NCI-H1930 (cell line): ENCODE measurements at places on chromosomes 11 and 22.

DNA sequence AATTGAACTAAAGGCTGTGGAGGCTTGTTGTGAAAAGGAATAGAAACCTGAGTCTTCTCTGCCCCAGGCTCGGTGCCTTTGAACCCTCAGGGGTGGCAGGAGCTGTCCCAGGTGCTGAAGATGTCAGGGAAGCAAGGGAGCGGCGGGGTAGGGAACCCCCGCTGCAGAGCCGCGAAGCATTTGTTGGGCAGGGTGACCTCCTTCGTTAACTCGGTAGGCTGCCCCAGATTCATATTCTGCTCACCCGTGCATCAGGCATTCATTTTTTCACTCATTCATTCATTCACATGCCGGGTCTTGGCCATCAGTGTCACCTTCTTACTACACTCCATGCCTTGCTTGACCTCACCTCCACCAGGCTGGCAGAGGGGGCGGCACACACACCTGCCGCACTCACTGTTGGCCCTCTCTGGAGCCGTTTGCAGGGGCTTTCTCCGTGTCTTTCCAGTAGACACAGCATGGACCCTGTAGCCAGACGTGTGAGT, 618.9 kb downstream of the BRD1 start:
- no peak for DNase-seq

DNA sequence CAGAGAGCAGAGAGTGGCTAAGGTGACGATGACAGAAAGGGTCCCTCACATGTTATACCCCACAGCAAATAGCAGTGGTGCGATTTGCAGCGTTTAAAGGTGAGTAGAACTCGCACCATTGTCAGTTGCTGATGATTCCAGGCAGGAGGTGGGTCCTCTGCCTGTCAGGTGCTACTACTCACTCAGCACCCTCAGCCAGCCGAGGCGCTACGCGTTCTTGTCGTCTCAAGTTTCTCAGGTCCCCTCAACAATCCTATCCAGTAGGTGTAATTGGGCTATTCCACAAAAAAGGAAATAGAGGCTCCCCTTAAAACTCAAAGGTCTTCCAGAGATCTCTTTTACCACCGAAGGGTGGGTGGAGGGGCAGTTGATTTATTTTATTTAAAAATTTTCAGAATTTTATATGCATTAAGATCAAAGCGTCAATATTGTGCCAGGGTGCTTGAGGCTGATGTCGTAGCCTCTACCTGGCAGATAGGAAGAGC, 18.3 kb downstream of the ELF5 start:
- no peak for DNase-seq

- no peak for DNase-seq
Measured at GRCh38 chr11:117827521-117828511, 3.3 kb upstream of the FXYD2 start.

- no peak for DNase-seq
Measured at GRCh38 chr11:36447947-36448346, 62.1 kb downstream of the TRAF6 start.

DNA sequence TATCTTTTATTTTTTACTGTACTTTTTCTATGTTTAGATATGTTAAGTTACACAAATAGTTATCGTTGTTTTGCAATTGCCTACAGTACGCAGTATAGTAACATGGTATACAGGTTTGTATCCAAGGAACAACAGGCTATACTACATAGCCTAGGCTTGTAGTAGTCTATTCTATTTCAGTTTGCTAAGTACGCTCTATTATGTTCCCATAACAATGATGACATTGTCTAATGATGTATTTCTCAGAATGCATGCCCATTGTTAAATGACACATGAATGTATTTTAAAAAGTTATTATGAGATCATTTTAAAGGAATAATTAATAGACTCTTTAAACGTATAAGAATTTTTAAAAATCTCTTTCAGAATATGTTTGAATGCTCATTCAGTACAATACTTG, 696.7 kb upstream of the CCDC90B start:
- no peak for DNase-seq

- DNase-seq = no peak
Measured at GRCh38 chr11:66467756-66468155, 1.1 kb downstream of the PELI3 start.

DNA sequence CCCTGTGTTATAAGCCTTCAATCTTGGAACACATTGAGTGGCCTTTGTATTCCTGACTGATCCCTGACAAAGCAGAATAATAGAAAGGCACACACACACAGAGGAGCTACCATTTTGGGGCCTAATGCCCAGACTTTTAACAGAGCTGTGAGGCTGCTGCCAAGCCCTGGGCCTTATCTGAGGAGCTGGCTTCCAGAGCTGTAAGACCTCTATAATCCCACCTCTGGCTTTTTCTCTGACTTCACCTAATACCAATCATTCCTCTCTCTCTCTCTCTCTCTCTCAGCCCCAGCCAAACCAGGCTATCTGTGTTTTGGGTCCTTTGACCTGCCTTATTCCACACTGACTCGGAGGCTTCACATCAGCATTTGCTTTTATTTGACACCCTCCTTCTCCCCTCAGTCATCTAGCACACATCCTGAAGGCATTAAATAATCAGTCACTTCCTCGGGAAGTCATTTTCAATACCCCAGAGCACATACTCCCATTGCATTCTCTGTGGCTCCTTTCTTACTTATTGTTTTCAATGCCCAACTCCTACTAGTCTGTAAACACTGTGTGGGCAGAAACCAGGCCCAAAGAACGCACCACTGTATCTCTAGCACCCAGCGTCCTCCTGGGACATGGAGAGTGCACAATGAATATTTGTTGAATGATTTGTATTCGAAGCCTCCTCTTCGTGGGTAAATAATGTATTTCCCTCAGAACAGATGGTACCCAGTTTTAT, 21.2 kb upstream of the TRIM44 start:
- peak; percentile 54 for DNase-seq

DNA sequence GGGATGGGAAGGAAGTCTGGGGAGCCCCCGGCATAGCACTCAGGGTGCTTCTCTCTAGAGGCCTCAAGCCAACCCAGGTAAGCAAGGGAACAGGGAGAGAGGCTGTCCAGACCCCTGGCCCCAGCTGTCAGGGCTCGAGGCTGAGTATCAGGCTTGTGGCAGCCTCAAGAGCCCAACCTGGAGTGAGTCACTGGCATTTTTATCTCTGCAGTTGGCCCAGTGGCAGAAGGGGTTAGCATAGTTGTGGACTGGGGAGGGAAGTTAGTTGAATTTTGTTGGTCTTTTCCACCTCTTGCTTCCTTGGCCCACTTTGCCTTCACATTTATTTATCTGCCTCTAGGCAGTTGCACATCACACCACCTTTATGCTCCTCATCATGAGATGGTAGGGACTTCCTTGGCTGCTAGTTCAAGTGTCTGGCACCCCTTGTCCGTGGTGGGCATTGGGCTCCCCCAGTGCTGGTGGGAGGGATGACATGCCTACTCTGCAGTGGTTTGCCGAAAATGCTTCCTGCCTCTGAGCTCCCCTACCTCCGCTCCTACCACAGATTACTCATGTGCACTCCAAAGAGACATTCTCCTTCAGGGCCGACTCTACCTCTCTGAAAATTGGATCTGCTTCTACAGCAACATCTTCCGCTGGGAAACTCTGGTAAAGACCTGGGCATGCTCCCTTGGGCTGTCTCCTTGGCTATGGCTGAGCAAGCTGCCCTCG, 60.1 kb downstream of the SCN3B start:
- DNase-seq = no peak

GRCh38 chr22:46436595-46437175, 100.7 kb downstream of the CELSR1 start:
- no peak for DNase-seq

GRCh38 chr22:27088026-27088425, 430.6 kb downstream of the MIAT start:
- no peak for DNase-seq

DNA sequence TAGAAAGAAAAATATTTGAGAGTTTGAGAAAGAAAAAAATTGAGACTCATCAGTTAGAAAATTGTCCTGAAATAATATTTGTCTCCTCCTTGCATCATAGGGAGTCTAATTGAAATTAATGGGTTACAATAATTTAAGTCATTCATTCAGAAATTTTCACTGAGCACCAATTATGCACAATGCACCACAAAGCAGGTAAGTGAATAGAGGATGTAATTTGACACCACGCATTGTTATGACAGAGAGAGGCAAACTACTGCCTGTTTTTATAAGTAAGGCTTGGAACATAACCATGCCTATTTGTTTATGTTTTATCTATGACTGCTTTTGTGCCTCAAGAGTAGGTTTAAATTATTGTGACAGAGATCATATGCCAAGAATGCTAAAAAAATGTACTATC, 537.9 kb upstream of the FAT3 start:
- DNase-seq = peak; percentile 56

DNA sequence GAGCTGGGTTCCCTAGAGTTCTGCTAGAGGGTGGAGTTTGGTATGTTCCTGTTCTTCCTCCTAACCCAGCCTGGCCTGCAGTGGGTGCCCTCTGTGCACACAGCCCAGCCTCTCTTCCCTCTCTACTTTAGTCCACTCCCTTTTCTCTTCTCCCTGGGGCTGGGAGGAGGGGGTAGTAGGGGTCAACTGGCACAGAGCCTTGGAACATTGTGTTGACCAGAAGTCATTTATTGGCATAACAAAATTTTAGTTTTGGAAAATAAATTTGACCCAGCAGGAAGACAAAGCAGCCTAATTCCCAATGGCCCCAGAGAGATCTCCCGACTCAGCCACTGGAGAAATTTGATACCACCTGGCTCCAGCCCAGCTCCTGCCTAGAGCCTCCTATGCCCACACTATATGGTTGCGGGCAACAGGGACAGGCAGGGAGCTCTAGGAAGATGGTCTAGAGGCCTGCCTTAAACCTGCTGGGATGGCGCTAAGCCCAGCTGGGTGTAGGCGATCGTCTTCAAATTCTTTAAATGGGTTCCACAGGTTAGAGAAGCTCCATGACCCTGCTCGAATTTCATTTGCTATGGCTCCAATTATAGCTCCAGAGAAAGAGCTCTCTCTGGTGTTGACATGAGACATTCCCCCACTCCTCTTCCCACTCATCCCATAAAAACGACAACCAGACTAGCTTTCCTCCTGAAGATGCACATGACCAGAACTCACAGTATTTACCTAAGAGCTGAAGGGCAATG, 9.9 kb downstream of the PCSK7 start:
- no peak for DNase-seq

GRCh38 chr11:27161071-27161470, 120.5 kb downstream of the BBOX1 start:
- no peak for DNase-seq

- DNase-seq = peak; percentile 29
Measured at GRCh38 chr11:122069707-122070360, 46.2 kb downstream of the BLID start.

DNA sequence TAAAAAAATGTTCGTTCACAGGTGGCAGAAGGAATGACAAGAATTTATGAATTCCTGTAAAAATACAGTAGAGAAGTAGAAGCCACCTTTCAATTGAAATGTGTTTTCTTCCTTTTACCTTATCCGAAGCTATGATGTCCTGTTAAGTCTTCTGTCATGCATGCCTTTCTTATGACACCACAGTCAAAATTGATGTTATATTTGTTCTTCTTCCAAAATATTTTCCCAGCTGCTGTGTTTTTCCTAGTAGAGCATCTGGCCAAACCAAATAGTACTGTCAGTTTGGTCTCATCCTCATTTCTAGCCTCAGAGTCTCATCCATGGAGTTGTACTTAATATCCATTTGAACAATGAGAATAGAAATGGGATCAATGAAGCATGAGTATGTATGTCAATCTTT, 206.1 kb downstream of the PGR start:
- DNase-seq = no peak

DNA sequence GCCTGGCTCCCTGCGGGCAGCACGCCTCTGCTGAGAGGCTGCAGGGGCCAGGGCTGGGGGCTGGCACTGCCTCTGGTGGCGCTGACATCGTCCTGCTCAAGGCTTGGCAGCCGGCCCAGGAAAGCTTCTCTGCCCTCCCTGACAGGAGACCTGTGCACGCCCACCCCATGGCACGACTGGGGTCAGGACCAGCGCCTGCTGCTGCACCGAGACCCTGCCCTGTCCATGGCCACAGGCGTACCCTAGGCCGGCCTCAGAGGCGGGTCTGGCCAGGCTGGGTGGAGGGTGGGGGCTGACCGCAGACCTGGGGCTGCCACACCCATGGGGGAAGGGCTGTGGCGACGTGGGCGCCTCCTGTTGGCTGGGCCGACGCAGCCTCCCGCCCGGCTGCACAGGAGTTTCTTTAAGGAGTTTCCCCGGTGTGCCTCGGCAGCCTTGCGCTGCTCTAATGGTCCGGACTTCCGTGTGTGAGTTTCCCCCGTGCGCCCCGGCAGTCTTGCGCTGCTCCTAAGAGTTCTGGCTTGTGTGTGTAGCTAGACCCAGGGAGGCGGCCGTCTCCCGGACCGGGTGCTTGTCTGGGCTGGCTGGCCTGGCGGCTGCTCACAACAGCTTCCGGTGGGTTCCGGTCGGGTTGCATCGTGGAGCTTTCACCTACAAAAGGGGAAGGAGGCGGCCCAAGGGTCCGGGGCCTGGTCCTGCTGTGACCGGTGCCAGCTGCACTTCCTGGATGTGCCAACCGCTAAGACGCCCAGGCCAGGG, 4.6 kb downstream of the TRABD start:
- no peak for DNase-seq

- no peak for DNase-seq
Measured at GRCh38 chr11:69030301-69030700, 17.3 kb upstream of the MRGPRF start.
